Right lung (tissue), 10 donors: ENCODE measurements at places on chromosomes 7 and 10. TPM values are rescaled to one million over a fixed set of nuclear protein-coding genes. Genes with fewer than 3 reads are reported as not detected.

- DNase-seq: no peak
Observed at GRCh38 chr7:131544021-131544420, 12.4 kb downstream of the PODXL start.

DNA sequence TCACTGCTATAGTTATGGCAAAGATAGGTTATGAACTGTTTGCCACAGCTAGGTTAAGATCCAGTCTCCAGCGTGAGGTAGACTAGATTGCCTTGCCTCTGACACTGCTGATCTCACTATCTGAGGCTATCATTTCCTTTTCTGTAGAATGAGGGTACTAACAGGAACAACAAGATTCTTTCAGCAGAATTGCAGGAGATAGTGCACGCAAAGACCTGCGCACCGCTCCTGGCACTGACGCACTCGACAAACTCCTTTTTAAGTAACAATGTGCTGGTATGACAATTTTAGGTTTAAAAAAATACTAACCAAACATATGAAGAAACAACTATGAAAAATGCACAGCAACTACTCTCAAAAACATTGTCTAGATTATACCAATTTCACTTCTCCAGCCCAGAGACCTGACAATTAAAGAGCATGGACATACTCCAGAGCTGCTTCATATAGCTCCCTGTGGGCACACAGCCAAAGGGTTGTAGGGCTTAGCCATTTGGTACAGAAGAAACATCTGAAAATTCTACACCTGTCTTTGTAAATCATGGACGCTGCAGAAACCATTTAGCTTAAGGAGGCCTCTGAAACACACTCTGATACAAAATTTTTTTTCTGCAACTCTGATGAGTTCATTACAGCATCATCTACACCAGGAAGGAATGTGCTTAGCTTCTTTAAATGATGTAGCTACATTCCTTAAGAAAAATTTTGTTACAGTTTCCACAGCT is 7.8 kb downstream of the ADAM12 start:
- no peak for DNase-seq

DNA sequence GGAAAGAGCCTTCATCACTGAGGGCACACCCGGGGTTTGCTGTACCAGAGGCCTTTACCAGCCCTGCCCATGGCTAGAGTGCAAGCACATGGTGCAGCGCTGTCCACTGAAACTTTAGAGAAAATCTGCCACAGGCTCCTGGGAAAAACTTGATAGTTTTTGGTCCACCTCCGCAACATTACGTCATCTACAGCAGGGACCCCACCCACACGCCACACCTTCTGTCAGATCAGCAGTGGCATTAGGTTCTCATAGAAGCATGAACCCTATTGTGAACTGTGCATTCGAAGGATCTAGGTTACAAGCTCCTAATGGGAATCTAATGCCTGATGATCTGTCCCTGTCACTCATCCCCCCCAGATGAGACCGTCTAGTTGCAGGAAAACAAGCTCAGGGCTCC is 2.5 kb upstream of the ODAD2 start:
- no peak for DNase-seq

- peak; percentile 96 for DNase-seq
Observed at GRCh38 chr7:30504301-30505173, at the start of gene GGCT. GGCT (minus strand) TSS chr7:30504829; CDS start chr7:30504709, 120 bp downstream.

DNA sequence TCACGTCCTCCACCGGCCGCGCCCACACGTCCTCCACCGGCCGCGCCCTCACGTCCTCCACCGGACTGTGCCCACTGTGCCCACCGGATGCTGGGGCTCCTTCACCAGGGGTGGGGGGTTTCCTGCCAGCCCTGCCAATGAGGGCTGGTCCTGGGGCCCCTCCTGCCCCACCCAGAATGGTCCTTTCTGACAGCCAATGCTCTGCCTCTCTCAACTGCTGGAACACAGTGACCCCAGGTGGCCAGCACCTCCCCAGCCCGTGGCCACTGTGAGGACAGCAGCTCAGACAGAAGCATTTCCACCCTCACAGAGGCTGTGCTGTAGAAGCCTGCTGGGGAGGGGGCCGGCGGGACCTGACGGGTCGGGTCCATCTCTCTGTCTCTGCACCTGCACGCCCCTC is 90.1 kb upstream of the DNAAF5 start:
- no peak for DNase-seq

Gene C10orf143
- 5.6 TPM for polyA plus RNA-seq

Gene GATA3
- polyA plus RNA-seq: 3.1 TPM

DNA sequence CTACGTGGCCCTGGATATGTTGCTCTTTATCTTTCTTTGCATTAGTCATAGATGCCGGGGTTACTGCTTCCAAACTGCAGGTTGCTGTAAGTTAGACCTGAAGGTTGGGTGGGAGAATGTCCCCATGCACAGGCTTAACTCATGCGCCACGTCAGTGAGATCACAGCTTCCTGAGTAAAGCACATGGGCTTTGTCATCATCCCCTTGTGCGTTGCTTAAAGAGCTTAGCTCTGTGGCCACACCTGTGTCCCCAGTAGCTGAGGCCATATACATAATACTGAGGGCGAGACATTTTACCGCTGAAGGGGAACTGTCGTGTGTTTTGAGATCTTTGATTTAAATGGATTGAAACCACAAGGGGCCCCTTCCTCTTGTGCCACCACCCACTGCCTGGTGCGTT is 45.8 kb upstream of the BTBD16 start:
- DNase-seq: no peak

GRCh38 chr10:397321-398068 is 262.2 kb downstream of the ZMYND11 start:
- DNase-seq: no peak

Gene SLC13A4
- 5.3 TPM for polyA plus RNA-seq

Gene PLCE1
- 20.9 TPM for polyA plus RNA-seq

DNA sequence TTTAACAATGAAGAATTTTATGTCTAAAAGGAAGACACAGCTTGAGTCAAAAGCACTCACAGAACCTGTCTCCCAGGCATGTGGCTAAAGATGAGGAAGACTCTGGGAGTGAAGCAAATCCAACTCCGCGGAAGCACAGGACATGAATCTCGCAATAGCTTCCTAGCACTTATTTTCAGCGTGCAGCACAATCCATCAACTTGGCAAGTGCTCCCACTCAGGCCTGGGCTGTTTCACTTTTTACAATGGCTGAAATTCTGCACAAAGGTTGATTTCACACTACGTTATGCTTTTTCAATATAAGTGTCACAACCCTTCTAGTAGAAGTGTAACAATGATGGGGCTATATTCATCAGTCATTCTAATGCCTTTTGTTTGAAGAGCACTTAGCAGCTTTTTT is 180.2 kb downstream of the XPNPEP1 start:
- no peak for DNase-seq

DNA sequence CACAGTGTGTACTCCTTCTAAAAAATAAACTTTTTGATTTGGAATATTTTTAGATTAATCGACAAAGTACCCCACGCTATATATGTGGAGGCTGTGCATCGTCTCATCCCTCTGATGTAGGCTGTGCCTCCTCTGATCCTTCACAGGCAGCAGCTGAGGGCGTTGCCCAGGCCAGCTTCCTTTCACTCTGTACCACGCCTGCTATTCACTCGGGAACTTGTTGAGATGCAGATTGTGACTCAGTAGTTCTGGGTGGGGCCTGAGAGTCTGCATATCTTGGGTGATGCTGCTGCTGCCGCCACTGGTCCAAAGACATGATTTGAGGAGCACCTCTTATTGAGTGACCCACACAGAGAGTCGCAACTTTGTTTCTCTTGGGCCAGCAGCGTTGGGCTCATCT is 7.9 kb upstream of the C10orf120 start:
- no peak for DNase-seq

Gene CCDC136
- 36.6 TPM for polyA plus RNA-seq

- DNase-seq: no peak
Observed at GRCh38 chr7:35874886-35875285, 74.0 kb downstream of the SEPTIN7 start.
